OCI-LY7 (cell line): ENCODE measurements at places on chromosomes 11 and 22.

DNA sequence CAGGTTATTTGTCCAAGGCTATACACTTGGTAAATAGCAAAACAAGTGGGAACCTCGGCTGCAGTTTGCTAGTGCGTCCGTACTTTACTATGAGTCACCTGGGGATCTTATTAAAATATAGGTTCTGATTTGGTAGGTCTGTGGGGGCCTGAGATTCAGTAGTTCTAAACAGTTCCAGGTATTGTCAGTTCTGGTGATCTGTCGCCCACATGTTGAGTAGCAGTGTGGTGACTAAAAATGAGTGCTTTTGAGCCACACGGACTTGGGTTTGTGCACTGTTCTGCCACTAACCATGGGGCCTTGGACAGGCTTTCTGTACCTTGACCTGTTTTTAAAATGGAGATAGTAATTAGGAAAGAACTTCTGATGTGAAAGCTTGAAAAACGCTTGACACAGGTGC, 15.7 kb downstream of the FBXO7 start:
- DNase-seq = no peak

GRCh38 chr11:116061322-116061721, 557.1 kb upstream of the CADM1 start:
- no peak for DNase-seq

GRCh38 chr22:33920197-33920540, at the start of gene LARGE1:
Gene LARGE1, minus strand, starts transcription at chr22:33920476.
- peak; percentile 38 for DNase-seq

DNA sequence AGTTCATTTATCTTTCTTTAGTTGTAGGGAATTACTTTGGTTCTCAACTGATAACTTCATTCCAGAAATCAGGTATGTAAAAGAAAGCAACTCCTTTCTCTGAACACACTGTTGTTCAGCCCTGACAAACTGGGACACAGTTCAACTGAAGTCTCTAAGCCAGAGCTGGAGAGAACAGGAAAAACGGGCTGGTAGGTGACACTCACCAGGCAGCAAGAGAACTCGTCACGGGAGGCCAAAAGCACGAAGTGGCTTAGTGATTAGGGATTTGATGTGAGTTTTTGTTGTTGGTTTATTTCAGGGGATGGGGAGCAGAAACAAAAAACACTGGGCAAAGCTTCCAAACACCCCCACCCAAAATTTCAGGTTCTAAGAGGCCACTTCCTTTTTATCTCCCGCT, 54.1 kb downstream of the MYH9 start:
- DNase-seq = no peak

DNA sequence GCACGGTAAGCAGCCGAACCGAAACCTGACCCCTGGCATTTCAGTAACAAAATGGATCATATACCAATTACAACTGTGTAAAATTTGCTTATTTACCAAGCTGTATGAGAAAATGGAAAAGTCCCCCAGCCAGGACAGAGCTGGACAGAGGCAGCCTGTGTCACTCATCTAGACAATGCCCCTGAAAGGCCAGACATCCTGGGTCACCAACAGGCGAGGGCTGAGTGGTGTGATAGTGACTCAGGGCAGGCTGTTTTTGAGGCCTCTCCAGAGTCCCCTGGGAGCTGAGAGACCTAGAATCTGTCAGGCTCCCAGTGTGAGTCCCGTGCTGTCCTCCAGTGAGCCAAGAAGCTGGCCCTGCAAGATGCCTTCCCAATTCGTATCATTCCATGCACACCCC, 680.4 kb downstream of the TBC1D22A start:
- no peak for DNase-seq

DNA sequence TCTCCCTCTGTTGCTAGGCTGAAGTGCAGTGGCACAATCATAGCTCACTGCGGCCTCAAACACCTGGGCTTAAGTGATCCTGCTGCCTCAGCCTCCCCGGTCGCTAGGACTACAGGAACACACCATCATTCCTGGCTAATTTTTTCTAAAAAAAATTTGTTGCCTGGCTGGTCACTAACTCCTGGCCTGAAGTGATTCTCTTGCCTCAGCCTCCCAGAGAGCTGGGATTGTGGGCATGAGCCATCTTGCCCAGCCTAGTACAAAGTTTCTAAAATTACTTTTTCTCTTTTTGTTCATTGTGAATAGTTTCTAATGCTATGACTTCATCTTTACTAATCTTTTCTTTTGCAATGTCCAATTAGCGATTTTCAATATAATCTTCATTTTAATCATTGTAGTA, 12.5 kb downstream of the RBM7 start:
- no peak for DNase-seq

- DNase-seq = no peak
Observed at GRCh38 chr11:80331694-80332093, 890.9 kb upstream of the TENM4 start.

- DNase-seq = peak; percentile 76
Observed at GRCh38 chr22:31977141-31977841, 33.0 kb downstream of the YWHAH start.
